Activated CD4-positive, CD25-positive, alpha-beta regulatory T cell (primary cell): ENCODE measurements at places on chromosomes 7 and 10.
A peak's percentile ranks its signal among the peaks of the same experiment; 100 is the strongest.

GRCh38 chr7:43692582-43693373, 36.5 kb downstream of the COA1 start:
- DNase-seq = no peak

GRCh38 chr10:75008952-75009351, 102.5 kb upstream of the SAMD8 start:
- DNase-seq = no peak

GRCh38 chr7:30556840-30557239, 37.8 kb upstream of the GARS1 start:
- DNase-seq = no peak

- DNase-seq = no peak
These were observed 116.2 kb downstream of the GRID1 start for GRCh38 chr10:86250399-86250798.

GRCh38 chr10:43949351-43949750, 300.7 kb upstream of the ZNF32 start:
- DNase-seq = no peak

GRCh38 chr10:73459683-73460314, 26.4 kb upstream of the MSS51 start:
- no peak for DNase-seq

DNA sequence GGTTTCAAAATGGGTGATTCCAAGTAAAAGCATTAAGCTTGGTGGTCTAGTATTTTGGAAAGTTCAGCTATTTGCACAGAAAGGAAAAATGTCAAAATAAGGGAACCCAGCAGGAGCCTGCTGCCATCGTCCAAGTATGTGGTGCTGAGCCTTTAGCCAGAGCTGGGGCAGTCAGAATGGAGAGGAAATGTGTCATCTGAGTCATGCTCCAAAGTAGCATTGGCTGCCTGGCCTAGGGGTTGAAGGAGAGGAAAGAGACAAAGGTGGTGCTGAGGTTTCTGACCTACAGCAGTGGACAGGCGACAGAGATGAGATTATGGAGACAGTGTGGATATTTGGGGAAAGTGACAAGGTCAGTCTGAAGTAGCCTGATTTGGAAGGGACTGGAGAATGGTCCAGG, 103.9 kb downstream of the PLCE1 start:
- DNase-seq = no peak

GRCh38 chr7:98687111-98687751, 70.1 kb downstream of the NPTX2 start:
- DNase-seq = no peak

- DNase-seq = no peak
These were observed 78.7 kb downstream of the ELFN1 start for GRCh38 chr7:1748839-1749173.

DNA sequence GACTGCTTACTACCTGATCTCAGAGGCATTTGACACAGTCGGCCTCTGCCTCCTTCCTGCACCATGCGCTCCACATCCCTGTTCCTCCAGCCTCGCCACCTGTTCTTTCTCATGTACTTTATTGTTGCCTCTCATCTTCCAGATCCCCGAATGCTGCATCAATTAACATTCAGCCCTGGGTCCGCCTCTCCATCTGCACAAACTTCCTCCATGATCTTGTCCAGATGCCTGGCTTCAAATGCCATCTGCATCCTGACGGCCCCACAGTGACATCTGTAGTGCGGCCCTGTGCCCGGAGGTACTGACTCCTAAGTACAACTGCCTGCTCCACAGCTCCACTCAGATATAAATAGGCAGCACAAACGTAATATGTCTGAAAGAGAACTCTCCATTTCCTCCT, 51.2 kb upstream of the STK17A start:
- DNase-seq = no peak

GRCh38 chr7:967361-968082, 7.8 kb downstream of the COX19 start:
- no peak for DNase-seq

DNA sequence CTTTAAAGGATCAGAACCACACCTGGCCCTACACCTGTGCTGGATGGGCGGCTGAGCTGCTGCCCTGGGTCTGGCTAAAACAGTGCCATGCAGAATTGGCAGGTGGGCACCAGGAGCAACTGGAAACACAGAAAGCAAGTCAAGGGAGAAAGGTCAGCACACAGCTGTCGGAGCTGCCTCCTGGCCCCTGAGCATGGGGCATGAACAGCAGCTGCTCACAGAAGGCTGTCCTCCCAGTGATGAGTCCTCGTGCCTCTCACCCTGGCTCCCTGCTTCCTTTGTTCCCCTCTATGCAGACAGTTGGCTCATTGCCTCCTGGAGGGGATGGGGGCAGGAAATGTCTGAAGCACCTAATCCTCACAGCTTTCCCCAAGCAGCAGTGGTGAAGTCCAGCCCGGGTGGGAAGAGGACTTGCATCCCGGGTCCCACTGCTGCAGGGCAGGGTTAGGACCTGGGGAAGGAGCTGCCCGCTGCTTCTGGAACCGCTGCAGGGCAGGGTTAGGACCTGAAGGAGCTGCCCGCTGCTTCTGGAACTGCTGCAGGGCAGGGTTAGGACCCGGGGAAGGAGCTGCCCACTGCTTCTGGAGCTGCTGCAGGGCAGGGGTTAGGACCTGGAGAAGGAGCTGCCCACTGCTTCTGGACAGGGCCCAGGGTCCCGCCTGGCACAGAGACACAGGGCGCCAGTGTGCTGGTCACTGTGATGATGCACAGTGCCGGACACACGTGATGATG, 37.3 kb downstream of the VIPR2 start:
- no peak for DNase-seq

GRCh38 chr7:20862554-20862953, 75.9 kb upstream of the SP8 start:
- DNase-seq = no peak

DNA sequence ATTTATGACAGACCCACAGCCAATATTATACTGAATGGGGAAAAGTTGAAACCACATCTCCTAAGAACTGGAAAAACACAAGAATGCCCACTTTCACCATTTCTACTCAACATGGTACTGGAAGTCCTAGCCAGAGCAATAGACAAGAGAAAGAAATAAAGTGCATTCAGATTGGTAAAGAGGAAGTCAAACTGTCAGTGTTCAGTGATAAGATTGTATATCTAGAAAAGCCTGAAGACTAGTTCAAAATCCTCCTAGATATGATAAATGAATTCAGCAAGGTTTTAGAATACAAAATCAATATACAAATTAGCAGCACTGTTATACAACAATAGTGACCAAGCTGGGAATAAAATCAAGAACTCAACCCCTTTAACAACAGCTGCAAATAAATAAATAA, 6.9 kb upstream of the ZNF138 start:
- DNase-seq = no peak

GRCh38 chr7:99997545-99998137, 17.8 kb upstream of the ZKSCAN1 start:
- DNase-seq = peak; percentile 55

DNA sequence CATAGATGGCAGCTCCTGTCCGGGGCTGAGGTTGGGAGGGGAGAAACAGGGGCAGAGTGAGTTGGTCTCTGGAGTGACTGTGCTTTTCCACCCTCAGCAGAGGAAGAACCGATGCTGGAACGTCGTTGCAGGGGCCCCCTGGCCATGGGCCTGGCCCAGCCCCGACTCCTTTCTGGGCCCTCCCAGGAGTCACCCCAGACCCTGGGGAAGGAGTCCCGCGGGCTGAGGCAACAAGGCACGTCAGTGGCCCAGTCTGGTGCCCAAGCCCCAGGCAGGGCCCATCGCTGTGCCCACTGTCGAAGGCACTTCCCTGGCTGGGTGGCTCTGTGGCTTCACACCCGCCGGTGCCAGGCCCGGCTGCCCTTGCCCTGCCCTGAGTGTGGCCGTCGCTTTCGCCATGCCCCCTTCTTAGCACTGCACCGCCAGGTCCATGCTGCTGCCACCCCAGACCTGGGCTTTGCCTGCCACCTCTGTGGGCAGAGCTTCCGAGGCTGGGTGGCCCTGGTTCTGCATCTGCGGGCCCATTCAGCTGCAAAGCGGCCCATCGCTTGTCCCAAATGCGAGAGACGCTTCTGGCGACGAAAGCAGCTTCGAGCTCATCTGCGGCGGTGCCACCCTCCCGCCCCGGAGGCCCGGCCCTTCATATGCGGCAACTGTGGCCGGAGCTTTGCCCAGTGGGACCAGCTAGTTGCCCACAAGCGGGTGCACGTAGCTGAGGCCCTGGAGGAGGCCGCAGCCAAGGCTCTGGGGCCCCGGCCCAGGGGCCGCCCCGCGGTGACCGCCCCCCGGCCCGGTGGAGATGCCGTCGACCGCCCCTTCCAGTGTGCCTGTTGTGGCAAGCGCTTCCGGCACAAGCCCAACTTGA, 2.7 kb downstream of the REPIN1 start:
- DNase-seq = no peak

- peak; percentile 40 for DNase-seq
These were observed 96.6 kb downstream of the FAM53B start for GRCh38 chr10:124647421-124648130.

DNA sequence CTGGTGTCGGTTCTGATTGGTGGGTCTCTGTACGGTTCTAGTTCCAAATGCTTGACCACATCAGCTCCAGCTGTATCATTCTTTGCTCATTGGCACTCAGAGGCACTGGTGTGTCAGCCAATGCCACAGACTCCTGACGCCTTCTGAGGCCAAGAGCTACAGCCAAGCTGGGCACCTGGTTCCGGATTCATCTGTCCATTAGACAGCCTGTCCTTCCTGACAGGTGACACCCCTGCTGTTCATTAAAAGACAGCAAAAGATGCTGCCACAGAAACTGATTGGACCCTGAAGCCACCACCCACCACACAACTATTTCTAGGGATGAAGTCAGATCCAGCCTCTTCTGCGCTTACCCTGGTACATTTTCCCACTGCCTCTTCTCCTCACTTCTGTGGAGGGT, 35.6 kb downstream of the COL13A1 start:
- no peak for DNase-seq

DNA sequence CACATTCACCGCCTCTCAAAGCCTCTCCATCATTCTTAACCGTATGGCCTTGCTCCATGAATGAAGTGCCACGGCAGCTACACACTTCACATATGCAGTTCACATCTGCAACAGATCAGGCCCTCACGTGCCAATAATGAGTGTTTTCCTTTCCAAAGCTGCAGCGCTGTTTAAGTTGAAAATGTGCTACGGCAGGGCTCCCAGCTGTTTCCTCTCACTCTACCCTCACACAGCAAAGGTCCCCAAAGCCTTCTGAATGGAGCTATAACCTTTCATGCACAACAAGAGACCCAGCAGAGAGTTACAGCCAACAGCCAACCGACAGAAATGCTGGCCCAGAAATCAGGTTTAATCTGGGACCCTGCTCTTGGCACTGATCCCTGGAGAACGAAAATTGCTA, 236.1 kb downstream of the ELMO1 start:
- no peak for DNase-seq

DNA sequence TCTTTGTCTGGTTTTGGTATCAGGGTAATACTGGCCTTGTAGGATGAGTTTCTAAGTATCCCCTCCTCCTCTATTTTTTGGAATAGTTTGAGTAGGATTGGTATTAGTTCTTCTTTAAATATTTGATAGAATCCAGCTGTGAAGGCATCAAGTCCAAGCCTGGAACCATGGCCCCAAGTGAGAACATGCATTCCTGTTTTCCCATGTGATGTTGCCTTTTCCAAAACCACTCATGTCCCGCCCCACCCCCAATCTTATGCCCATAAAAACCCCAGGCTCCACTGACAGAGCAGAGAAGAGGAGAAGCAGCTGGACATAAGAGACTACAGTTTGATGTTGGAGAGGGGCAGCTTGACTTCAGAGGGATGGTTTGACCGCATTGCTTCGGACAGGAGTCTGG, 71.2 kb downstream of the MINPP1 start:
- DNase-seq = no peak

DNA sequence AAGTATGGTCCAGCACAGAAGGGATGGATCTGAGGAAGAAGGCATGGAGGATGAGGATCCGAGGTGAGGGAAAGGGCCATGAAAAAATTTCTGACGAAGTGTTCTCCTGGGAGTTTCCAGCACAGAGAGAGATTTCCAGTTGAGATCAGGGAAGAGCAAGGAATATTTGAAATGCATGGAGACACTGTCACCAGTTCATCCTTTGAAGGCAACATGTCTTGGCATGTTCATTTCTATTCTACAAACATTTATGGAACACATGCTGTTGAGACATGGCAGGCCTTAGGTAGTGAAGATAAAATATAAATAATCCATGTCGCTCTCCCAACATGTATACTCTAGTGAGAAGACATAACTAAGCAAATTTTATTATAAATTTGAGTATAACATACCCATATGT, 234.0 kb upstream of the TCF7L2 start:
- no peak for DNase-seq

DNA sequence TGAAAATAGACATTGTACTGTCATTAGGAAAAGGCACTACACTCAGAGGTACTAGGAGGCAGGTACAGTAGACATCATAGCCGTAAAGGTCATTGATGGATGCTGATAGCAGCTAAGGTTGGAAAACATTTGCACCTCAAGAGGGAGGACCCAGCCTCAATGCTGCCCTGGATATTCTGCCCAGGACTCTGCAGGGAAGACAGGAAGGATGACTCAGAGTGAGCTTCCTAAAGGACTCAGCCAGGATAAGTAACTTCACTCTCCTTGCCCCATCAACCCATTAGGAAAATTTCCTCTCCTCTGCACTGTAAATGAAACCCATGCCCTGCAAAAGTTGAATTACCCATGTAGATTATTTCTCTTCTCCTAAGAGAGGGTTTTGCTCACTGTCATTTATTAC, 617.9 kb upstream of the MKI67 start:
- no peak for DNase-seq

DNA sequence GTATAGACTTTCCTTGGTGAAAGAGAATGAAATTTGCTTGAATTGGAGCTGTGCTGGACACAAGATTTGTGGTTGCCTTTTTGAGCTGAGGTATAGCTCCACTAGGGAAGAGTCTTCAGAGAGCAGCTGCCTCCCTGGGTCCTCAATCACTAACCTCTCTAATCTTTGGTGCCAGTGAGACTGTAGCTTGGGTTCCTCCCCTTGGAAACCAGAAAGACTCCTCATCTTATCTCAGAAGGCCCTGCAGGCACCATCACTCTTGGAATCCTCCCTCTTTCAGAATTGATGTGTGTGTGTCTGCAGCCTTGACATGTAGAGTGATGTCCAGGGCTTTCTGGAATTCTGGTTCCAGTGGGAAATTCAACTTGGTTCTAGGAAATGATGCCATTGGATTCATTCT, 426.5 kb downstream of the RPS24 start:
- DNase-seq = no peak

DNA sequence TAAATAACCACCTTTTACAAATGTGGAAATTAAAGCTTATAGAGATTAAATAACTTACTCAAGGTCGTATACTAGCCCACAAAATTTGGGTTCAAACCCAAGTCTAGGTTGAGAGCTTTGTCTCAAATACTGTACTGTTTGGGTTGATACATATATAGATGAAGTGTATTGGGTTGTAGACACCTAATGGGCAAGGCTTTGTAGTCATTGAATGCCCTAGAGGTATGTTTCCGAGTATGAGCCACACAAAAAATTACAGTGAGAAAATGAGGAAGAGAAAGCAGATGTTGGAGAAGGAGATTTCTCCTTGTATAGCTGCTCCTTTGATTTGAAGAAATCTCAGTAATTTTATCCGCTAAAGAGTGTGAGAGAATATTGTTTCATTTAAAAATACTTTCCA, 60.6 kb downstream of the C1GALT1 start:
- DNase-seq = no peak
